Gastroesophageal sphincter (tissue), 4 donors: ENCODE measurements at places on chromosomes 3 and 15.

DNA sequence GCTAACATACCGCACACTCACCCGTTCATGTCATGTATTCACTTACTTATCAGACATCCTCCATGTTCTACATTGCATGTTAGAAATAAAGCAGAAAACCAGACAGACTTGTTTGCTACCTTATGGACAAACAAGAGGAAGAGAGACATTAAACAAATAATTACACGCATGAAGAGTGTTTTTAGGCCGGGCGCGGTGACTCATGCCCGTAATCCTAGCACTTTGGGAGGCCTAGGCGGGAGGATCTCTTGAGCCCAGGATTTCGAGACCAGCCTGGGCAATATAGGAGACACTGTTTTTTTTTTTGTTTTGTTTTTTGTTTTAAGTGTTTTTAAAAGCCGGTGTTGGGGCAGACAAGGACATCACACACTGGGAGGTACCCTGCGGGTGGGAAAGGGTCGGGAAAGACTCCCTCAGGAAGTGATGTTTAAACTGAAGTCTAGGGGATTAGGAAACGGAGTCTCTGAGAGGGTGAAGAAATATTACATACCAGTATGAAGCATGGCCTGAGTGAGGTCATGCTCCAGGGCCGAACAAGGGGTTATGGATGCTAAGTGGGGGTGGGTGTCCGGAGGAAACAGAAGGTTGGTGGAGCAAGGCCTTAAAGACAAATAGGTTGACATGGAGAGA, 2.1 kb upstream of the USP3 start:
- no peak for ATAC-seq

DNA sequence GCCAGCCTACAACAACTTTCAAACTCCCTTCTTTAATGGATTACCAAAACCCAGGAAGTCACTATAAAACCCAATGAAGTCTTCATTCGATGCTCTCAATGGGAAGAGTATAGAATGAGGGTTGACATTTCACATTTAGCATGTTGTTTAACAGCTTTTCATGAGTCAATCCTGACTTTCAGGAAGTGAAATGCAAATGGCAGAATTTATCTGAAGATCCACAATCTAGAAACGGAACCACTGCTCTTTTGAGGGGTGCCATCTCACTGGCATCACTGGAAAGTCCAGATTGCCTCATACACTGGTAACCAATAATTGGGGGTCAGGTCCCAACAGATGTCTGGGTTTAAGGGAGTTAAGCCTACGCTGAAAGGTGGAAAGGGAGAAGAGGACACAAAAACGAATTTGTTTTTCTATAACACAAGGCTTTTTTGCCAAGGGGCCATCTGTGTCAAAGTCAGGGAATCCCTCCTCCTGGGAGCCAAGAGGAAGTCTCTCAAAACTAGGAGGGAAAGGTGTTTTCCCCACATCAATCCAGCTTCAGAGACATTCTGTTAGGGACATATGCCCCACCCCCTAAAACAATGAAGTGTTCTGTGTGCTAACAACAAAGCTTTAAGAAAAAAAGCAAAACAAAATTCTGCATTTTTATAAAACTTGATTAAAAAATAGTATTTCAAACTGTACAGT, 12.0 kb upstream of the ATP1B3 start:
- ATAC-seq: no peak

DNA sequence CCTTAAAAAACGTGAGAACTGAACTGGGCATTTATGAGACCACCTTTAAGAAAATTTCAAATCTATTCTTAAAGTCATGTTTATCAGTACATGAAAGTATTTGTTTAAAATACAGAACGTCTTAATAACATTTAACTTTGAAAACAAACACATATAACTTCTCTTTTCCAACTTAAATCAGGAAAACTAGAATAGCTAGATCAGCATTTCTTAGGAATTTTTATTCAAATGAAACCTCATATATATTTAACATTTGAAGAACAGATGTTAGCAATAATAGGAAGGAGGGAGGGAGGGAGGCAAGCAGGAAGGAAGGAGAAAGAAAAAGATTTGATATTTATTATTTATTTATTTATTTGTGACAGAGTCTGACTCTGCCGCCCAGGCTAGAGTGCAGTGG, 120.2 kb downstream of the NR1I2 start:
- ATAC-seq: no peak

DNA sequence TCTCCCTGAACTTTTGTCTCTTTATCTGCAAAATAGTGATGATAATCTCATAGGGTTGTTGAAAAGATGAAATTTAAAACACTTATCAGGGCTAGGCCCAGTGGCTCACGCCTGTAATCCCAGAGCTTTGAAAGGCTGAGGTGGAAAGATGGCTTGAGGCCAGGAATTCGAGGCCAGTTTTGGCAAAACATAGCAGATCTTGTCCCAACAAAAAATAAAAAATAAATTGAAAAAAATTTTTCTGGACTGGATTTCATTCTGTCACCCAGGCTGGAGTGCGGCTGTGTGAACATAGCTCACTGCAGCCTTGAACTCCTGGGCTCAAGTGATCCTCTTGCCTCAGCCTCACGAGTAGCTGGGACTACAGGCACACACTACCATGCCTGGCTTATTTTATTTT, 29.6 kb downstream of the LMLN start:
- ATAC-seq: no peak

DNA sequence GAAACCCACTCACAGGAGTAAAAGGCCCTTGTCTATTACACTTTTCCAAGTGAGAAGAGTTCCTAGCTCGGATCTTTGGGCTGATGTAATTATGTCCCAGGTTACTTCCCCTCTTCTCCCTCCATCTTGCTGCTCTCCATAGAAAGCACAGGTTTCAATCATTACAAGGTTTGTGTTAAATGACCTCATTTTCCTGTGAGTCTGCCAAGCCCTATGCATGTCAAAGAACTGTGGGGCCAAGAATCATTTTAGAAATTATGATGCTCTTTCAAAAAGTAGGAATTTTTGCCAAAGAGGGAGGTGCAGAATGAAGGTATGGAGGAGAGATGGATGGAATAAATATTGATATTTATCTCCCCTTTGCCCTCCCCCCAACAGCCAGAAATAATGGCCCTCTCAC, 129.3 kb upstream of the TPM1 start:
- no peak for ATAC-seq

DNA sequence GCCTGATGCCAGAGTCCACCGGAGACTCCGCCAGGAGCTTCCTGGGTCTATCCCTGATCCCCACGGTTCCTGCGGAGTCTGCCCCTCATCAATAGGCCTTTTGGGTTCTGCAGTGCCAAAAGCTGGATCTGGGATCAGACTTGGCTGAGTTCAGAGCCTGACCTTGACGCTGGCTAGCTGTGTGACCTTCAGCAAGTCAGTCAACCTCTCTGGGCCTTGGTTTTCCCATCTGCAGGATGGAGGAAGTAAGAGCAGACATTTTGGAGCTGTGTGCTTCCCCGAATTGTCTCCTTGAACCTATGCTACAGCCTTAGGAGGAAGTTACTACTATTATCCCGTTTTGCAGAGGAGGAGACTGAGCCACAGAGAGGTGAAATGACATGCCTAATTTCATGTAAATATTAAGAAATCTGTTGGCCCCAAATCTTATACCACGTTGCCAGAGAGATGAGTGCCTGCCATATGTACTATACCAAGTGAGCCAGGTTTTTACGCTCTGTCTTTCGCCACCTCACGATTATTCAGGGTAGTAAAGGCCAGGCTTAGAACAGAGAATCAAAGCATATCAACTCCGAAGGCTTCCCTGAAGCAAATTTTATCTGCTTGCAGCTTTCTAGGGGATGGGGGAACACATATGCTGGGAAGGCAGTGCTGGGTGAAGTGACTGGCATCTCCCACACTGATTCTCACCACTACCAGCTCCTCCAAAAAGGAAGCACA, 112.5 kb downstream of the SRGAP3 start:
- ATAC-seq: no peak

- ATAC-seq: peak; percentile 44
Measured at GRCh38 chr3:16332904-16333426, 68.0 kb downstream of the OXNAD1 start.

- no peak for ATAC-seq
Measured at GRCh38 chr15:61227950-61228936, 859 bp downstream of the RORA start.
